Stimulated activated CD4-positive, alpha-beta T cell treated with anti-CD3 and anti-CD28 coated beads, Interleukin-12 subunit alpha, Interleukin-12 subunit beta, amount 100 ng/mL, for 48 hours (primary cell): ENCODE measurements at places on chromosomes 13 and 19.

DNA sequence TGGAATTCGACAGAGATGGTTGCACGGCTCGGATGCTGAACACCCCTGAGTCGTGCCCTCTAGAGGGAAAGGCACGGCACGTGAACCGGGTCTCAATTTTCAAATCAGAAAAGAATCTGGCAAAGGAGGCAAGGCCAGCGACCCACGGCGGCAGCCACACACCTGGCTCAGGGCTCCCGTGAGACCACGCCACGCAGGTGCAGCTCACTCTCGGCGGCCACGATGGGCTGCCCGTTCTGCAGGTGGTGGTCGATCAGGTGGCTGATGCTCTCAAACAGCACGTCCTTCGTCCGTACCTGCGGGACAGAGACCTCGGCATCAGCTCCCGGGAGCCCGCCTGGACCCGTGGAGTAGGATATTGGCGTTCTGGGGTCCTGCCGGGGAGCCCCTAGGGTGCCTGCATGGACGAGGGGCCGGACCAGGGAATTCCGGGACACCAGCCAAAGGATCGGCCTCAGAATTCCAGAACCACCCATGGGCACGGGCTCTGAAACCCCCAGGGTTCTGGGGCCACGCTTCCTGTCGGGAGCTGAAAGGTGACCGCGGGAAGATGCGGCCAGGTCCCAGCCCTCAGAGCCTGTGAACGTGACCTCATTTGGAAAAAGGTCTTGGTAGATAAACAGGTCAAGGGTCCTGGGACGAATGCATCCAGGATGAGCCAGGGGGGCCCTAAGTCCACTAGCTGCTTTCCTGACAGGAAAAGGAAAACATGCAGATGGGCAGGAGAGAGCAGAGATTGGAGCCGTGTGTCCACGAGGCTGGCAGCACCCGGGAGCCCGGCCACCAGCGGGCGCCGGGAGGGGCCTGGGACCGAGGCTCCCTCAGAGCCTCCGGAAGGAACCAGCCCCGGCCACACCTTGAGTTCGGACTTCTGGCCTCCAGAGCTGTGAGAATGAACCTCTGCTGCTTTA, 10.1 kb upstream of the C2CD4C start:
- no peak for DNase-seq

GRCh38 chr19:38170334-38170733, 53.7 kb downstream of the DPF1 start:
- DNase-seq = no peak

DNA sequence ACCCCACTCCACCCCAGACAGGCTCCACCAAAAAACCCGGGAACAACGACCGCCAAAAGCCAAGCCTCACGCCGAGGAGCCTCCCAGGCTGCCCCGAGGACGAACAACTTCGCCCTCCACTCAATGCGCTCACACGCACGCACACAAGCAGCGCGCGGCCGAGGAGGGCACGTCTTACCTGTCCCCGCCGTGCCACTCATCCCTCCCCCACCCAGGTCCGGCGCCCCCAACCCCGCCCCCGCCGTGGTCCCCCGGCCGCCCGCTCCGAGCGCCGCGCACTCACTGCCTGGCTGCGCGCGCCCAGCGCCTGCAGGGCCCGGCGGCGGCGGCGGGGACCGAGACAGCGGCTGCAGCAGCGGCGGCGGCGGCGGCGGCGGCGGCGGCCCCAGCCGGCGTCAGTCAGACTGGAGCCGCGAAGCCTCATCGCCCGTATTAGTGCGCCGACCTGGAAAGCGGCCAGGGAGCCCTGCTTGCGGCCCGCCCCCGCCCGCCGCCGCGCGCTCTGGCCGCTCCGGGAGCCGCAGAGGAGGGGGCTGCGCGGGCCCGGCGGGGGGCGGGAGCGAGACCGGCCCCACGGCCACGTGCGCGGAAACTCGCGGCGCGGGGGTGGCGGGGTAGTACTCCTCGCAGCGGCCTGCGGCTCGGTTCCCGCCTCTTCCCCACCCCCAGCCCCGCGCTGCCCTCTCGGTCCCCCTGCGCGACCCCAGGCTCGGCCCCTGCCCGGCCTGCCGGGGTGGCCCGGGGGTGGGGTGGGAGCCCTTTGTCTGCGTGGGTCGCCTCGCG, at the start of gene SMAD9:
Gene SMAD9, minus strand, starts transcription at position 406 of the 783 bp plus-strand sequence. CDS start 40,549 bp downstream, outside the sequence.
- DNase-seq = no peak

DNA sequence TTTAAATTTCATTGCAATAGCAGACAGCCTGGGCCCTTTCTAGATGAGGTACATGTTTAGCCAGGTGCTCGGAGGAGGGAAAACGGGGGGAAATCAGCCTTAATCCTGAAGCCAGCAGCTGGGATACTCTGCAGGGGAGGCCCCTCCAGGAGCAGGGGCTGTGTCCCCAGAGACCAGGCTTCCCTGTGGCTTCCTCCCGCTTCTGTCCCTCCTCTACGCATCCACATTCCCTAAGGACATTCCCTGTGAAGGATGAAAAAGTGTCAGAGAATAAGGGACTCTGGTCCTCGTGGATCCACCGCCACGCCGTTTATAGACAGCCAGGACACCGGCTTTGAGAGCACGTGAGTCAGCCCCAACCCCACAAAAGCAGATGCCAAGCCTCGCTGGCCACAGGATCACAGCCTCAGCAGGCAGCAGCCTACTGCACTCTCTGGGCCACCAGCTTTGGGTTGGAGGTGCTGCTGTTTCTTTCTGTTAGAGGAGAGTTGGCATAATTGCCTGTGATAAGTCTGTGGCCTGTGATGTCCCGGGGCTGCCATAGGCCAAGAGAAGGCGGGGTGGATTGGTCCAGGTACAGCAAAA, 36.7 kb upstream of the RANBP3 start:
- DNase-seq = no peak

DNA sequence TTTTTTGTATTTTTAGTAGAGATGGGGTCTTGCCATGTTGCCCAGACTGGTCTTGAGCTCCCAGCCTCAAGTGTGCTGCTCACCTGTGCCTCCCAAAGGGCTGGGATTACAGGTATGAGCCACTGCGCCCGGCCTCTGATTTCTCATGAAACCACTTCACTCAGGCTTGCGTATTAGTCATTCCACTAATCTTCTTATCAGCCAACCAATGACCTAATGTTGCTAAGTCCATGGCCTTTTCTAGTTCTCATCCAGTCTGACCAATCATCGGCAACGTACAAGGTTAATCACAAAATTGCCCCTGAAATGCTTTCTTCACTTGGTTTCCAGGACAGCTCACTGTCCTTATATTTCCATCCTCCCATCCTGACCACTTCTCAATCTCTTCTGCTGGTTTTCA, 605.3 kb upstream of the SLC10A2 start:
- no peak for DNase-seq

DNA sequence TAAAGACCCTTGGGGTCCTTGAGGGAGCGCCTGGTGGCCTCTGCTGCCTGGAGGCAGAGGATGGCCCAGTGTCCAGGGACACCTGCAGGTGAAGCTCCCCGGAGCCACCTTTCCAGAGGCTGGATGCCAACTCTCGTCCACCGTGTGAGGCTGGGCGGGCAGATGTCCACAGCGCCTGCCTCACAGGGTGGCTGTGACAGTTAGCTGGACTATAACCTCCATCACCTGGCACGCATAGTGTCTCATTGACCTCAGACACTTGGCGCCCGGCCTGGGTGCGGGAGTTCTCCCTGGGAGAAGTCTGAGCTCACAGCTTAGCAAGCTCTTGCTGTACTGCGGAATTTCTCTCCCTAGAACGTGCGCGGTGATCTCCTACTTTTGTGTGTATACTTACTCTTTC, 9.8 kb downstream of the BICRA start:
- no peak for DNase-seq

- DNase-seq = peak; percentile 70
These were observed 4.1 kb downstream of the IER2 start for GRCh38 chr19:13154241-13154778.

GRCh38 chr19:4139614-4140236, 13.7 kb upstream of the CREB3L3 start:
- DNase-seq = peak; percentile 86

DNA sequence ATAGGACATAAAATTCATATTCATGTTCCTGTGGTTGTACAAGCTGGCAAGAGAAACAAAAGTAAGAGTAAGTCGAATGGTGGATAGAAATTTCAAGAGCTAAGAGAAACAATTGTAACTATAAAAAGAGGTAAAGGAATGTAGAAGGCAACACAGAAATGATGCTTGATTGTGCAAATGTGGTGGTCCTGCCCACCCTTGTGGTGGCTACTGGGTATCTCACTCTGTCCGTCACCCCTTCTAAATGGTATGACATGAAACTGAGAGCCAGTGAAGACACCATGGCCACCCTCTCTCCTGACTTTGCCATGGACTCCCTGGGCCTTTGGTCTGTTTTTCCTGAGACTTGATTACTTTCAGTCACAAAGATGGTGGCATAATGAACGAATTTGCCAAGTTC, 925.9 kb upstream of the SLITRK6 start:
- DNase-seq = no peak

- DNase-seq = no peak
These were observed 26.9 kb downstream of the POU2F2 start for GRCh38 chr19:42105368-42105767.
